Stimulated activated CD8-positive, alpha-beta memory T cell treated with anti-CD3 and anti-CD28 coated beads, Interleukin-12 subunit alpha, Interleukin-12 subunit beta, amount 100 ng/mL, for 4 hours (primary cell): ENCODE measurements at places on chromosomes 2 and 18.

DNA sequence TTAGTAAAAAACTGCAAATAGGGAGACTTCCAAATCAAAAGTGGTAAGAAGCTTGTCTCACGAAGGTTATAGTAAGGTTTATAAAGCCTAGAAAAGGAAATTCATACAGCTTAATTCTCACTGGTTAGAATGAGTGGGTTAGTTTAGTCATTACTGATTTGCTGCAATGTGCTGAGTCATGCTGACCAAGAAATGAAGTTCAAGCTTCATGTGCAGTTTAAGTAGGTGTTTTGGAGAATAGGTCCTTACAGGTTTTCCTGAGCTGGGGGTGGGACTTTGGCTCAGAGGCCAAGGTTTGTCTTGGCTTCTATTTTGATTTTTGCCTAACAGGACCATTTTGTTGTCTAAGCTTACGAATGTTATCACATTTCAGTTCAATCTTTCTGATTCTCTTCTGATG, 15.1 kb downstream of the CLIP4 start:
- no peak for DNase-seq

GRCh38 chr2:126864861-126865260, 33.8 kb upstream of the TEX51 start:
- no peak for DNase-seq

DNA sequence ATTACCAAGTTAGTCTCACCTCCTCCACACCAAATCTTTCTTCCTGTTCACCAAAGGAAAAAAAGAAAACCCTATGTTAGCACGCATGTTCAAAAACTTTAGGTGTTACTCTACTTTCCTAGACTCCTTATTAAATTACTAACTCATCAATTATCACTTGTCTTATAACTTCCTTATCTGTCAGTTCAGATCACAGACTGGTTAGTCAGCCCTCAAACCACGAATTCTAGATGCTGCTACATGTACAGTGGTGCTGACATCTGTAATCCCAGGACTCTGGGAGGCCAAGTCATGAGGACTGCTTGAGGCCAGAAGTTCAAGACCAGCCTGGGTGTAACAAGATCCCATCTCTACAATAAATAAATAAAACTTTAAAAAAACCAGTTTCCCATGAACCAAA, 3.5 kb downstream of the YWHAQ start:
- no peak for DNase-seq

DNA sequence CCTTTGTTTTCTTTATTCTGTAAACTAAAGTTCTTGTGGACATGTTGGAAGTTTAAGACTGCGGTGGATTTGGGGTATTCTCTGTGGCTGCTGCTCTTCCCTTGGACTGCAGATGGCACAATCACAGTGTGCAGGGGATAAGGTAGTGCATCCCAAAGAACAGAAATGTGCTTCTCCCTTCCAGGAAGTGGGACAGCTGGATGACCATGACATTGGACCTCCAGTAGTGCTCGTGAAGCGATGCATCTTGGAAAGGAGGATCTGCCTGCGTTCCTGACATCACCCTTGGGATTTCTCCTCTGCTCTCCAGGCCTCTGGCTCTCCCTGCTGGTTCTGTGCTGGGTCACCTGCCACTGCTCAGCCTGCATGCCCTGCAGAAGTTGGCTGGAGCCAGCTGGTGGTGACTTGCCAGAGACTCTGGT, 109.9 kb downstream of the SLC4A3 start:
- no peak for DNase-seq

DNA sequence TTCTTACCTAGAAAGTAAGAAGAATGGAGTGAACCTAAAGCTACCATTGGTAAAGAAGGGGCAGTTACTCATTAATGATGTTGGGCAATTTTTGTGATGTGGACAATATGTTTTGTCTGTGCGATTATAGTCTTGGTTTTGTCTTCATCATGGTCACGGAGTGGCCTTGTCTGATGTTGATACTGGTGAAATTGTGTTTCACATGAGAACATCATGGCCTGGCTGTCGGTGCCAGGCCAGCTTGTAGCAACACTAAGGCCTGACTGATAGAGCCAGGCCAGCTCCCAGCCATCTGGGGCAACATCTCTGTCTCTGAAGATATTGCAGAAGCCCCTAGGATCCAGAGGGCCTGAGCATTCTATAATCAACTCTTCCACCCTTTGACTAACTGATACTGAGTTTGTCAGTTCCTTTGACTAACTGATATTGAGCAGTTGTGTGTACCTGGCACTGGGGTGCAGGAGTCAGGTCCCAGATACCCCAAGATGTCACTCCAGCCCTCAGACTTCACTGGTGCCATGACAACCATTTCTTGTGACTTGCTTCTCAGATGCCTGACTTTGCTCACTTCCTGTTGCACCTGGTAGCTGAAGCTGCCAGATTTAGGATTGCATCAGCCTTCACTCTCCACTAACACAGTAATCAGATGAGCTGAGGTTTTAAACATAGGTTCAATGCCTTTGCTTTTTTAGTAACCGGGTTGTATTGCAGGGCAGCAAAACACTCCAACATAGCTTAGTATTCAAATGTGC, 62.5 kb downstream of the RPIA start:
- no peak for DNase-seq

- DNase-seq: no peak
Observed at GRCh38 chr2:175535631-175536030, 354.1 kb upstream of the ATP5MC3 start.

- DNase-seq: no peak
Observed at GRCh38 chr2:106068451-106068850, 125.7 kb downstream of the UXS1 start.
